ENCODE measurements at places on chromosomes 3 and 15. TPM values are rescaled to one million over a fixed set of nuclear protein-coding genes. Genes with fewer than 3 reads are reported as not detected.
A peak's percentile ranks its signal among the peaks of the same experiment; 100 is the strongest.

GRCh38 chr3:140244893-140245292 lies 309.9 kb downstream of the CLSTN2 start:
- DNase-seq = no peak

GRCh38 chr15:51343466-51343865 lies 2.0 kb downstream of the GLDN start:
- no peak for DNase-seq

DNA sequence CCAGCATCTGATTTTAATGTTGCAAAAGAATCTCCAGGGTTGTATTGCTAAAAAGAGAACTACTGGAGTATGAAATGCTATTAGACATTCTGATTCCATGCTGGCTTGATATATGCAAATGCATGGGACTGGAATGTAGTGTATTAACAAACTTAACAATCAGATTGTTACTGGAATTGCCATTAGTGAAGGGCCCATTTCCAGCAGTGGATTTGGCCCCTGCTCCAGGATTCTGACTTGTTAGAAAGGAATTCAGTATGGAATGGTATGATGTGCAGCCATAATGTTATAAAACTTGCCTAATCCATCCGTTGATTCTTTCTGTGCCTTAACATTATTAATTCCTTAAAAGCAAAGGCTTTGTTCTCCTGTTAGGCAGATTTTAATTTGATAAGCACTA lies 7.9 kb downstream of the ARRDC4 start:
- DNase-seq = no peak

Gene EXOG
- 11.6 TPM for polyA plus RNA-seq

DNA sequence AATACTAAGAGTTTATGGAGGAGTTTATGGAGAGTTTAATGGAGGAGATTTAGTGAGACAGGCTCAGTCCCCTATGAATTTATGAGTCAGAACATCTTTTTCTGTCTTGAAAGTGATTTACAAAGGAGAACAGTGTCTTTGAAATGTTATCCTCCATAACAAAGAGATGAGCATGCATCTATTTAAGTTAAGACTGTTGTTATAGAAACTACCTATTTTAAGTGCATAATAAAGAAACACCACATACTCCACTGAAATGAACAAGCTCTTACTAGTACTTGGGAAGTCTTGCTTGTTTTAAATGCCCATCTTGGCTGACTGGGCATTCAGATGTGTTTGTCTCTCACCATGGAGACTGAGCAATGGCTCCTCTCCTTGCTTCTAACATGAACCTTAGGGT lies 118.7 kb upstream of the ACP3 start:
- no peak for DNase-seq

DNA sequence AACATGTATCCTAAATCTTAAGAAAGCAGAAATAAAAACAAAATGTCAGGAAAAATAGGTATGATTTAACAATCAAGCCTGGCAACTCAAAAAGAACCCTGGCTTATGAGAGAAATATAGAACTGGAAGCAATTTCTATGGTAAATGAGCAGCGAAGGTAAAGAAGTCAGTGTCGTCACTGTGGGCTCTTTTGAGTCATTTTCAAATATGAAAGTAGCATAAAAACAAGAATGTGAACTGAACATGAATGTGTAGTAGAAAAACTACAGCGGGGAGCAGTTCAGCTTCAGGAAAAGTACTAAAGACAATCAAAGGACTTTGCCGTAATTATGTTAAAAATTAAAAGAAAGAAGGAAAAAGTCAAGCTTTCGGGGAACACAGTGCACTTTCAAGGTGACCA lies 17.5 kb downstream of the LSG1 start:
- no peak for DNase-seq

DNA sequence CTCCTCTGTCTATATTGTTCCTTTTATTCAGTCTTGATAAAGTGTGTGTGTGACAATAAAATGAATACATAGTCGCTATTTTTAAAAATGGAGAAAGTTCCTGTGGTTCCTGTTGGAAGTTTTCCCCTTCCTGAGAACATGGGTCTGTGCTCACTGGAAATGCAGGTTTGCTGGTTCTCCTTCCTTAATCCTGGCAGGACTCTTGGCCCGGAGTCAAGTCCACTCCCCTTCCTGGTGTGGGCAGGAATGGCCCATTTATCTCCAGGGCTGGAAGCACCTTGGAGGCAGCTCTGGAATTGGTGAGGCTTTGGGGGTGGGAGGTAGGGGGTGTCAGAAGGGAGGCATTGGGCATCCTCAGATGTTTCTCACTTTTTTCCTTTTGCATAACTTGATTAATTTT lies 30.1 kb downstream of the FOXL2 start:
- DNase-seq = no peak

- no peak for DNase-seq
Measured at GRCh38 chr15:79919749-79920511, 23.1 kb upstream of the MTHFS start.

Gene RHCG
- polyA plus RNA-seq = not detected

DNA sequence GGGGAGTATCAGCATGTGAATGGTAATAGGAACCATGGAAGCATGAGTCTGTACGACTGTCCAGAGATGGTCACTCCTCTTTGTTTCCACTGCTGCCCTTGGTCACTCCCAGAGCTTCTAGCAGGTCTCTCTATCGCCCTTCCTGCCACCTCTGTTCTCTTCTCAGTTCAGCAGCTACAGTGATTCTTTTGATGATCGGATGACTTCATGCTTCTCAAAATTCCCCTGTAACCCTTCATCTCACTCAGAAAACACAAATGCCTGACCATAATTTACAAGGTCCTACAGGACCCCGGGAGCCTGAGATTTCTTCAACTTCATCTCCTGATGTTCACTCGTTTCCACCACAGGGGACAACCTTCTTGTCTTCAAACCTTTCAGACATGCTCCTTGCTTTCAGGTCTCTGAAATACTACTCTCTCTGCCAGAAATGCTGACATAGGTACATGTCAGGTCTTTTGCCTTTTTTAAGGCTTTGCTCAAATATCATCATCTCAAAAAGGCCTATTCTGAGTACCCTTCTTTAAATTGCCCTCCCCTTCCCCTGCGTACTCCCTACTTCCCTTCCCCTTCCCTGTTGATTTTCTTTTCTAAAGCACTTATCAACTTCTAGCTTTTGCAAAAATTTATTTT lies 42.1 kb upstream of the BHLHE40 start:
- no peak for DNase-seq

- no peak for DNase-seq
Measured at GRCh38 chr15:78035861-78036476, 41.5 kb downstream of the TBC1D2B start.

Gene FBXL22
- polyA plus RNA-seq = 0.84 TPM

DNA sequence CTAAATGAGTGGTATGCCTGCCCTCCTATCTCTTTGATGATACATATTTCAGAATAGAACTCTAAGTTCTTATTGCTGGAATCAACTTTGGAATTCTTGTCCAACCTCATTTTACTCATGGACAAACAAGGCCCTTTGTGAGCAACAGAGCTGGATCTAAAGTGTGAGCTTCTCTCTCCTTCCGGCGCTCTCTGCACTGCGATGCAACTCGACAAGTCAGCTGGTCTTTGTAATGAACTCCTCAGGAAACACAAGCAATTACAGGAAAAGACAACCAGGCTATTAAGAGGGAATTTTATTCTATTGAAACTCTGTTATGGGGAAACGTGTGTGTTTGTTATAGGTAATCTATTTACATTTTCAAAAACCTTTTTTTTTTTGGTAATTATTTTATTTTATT lies 20.3 kb upstream of the NRROS start:
- DNase-seq = no peak

Gene PTPRG
- 0.10 TPM for polyA plus RNA-seq

- DNase-seq = no peak
Measured at GRCh38 chr3:65303431-65303830, 615.6 kb upstream of the ADAMTS9 start.

Gene FANCI
- polyA plus RNA-seq = 2.6 TPM

GRCh38 chr3:40317061-40317855 lies 7.8 kb downstream of the EIF1B start:
- DNase-seq = peak; percentile 53

Gene PRICKLE2
- not detected for polyA plus RNA-seq

DNA sequence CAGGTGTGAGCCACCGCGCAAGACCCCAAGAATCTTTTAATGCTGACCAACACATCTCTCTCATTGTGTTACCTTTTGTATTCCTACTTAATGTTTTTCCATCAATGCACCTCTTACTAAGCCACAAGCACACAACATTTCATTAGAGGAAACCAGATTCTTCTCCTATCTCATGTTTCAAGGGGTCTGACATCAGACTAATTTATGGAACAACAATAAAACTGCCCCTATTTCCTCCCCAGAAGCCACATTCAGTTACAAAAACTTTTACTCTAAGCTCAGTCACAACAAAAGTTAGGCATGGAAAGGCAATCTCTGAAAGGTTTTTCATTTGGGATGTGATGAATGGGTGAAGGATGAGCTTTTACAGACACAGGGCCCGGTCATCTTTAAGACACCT lies 251.8 kb downstream of the MAGI1 start:
- no peak for DNase-seq

DNA sequence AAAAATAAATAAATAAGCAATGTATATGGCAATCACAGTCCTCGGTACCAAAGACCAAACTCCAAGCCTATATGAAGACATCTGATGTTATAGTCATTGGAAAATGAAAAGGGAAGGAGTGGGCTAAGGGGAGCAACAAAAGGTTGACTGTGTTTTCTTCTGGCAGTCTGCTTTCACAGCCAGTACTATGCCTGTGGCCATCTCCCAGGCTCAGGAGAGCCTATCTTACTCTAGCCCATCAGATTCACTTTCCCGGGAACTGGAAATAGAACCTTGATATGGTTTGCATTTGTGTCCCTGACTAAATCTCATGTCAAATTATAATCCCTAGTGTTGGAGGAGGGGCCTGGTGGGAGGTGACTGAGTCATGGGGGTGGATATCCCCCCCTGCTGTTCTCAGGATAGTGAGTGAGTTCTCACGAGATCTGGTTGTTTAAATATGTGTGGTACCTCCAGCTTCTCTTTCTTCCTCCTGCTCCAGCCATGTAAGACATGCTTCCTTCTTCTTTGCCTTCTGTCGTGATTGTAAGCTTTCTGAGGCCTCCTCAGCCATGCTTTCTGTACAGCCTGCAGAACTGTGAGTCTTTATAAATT lies 105.3 kb downstream of the PLCH1 start:
- DNase-seq = no peak

- no peak for DNase-seq
Measured at GRCh38 chr3:33392703-33393125, 47.5 kb downstream of the UBP1 start.

Gene SCN5A
- not detected for polyA plus RNA-seq

DNA sequence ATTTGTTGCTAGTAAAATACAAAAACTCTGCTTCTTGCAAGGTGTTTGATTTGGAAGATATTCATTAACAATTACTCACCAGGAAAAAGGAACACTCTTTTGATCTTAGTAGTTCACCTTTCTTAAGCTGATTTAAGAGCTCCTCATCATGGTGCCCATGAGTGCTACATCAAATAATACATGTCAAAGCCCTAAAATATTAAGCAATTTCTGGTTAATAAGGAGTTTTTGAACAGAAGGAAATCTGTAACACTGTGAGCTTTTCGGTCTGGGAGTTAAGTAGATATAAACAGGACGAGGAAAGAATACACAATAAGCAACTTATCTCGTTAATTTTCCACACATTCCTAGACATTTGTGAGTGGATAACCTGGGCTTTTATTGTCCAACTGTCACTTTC lies 83.9 kb upstream of the DCBLD2 start:
- DNase-seq = no peak

DNA sequence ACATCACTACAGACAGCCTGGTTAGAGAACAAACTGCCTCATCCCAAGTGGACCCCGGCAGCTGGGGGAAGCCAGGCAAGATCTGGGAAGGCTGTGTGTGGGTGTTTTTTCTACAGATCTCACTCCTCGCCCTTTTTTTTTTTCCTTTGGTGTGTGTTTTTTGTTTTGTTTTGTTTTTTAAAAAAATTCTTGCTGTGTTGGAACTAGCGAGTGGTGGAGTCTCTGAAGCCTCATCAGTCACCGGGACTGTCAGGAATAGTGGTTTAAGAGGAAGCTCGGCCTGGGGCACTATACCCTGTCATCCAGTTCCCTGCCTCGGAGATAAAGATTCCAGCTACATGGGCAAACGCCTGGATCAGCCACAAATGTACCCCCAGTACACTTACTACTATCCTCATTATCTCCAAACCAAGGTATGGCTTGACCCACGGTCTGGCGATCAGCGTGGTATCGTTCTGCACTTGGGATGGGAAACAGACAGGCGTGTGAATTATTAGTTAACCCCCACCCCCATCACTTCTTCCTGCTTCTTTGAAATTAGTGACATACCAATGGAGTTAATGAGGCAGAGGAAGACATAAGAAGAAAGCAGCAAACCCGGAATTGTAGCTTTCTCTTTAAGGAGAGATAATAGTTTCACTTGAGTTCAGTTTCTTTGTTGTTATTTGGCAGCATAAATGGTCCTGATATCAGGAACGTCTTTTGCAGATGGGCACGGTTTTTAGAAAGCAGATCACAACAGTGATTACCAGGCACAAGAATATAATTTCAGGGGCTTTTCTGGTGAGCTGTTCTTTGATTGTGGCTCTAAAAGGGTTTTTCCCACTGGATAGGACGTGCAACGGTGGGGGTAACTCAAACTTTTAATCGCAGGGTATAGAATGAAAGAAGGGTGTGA lies 722 bp downstream of the RBMS3 start:
- no peak for DNase-seq

- DNase-seq = no peak
Measured at GRCh38 chr15:98000249-98001203, 40.0 kb downstream of the ARRDC4 start.

Gene BLM
- 5.5 TPM for polyA plus RNA-seq

Gene AMIGO3
- polyA plus RNA-seq = 0.77 TPM

Gene CCDC54
- polyA plus RNA-seq = 0.29 TPM

DNA sequence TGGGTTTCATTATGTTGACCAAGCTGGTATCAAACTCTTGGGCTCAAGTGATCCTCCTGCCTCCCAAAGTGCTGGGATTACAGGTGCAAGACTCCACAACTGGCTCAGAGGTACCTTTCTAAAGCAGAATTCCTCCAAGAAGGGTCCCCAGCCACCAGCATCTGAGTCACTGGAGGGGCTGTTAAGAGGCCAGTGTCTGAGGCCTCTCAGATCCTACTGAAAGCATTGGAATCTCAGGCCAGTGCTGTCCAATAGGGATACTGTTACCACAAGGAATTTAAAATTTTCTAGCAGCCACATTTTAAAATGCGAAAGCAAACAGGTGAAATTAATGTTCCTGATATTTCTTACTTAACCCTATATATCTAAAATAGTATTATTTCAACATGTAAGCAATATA lies 1.3 kb downstream of the CAV3 start:
- DNase-seq = no peak

DNA sequence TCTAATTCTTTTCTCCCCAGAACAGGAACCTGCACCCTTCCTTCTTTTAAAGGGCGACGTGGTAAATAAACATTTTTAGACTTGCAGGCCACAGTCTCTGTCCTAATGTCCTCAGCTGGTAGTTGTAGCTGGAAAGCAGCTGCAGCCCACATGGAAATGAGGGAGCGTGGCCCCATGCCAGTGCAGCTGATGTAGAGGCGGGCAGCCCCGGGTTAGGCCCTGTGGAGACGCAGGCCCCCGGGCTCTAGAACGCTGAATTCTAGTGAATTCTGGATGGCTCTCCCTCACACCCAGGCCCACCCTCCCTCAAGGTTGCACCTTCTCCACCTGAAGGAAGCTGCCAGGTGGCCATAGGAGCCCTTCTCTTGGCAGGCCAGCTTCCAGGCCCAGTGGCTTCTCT lies 52.3 kb downstream of the PGPEP1L start:
- no peak for DNase-seq

Gene DUOXA2
- not detected for polyA plus RNA-seq
